Activated T-cell treated with anti-CD3 and anti-CD28 coated beads for 4 hours (primary cell): ENCODE measurements at places on chromosomes 3 and 15.

DNA sequence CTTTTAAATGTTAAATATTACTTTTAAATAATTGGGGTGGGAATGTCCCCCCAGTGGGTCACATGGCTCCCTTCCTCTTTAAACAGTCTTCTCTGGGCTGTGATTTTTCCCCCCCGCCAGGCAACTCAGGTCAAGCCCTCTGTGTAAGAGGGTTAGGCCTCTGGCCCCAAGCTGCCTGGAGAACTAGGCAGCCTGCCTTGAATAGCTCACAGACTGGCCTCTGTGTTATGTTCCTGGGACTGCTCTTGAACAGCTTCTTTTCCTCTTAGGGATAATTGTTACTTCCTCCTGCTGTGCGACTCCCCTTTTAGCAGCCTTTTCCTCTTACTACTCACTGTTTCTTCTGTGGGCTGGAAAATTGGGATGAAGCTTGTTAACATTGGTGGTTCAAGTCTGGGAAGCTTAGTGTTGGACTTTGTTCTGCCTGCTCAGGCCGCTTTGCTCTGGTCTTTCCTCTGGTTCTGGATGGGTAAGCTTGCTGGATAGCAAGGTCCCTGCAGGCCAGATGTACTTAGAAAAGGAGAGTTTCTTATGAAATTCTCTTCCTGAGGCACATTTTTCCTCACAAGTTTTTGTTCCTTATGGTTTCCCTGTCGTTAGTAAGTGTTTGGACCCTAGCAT, 2.2 kb downstream of the TEX264 start:
- DNase-seq = no peak

DNA sequence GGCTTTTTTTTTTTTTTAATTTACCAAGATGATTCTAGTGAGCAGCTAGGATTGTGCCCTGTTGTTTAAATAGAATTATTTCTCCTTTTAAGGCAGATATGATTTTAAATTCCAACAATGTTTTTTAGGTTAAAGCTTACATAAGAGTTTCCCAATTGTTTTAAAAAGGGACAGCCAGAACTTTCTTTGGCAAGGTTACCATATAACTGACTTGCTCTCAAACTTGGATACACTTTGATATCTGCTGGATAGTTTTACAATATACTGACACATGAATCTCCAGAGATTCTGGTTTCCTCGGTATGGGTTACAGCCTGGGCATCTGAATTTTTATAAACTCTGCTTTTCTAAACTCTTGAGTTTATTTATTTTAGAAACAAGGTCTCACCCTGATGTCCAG, 134.3 kb upstream of the GADL1 start:
- DNase-seq = no peak

DNA sequence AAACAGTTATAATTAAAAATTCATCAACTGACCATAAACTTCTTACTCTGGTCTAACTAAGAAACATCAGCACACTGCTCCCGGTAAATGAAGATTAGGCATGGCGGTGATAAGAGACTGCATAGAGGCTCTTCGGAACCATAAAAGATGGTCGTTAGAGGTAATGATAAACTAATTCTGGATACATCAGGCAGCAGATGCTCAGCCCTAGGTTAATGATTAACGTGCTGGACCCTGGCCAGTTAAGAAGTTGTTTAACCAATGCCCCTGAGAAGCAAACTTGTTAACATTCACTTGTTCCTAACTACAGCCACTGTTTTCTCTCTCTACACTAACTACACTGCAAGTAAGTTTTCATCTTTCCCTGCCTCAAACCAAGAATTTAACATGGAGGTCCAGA, 111.5 kb downstream of the PDZRN3 start:
- DNase-seq = no peak

DNA sequence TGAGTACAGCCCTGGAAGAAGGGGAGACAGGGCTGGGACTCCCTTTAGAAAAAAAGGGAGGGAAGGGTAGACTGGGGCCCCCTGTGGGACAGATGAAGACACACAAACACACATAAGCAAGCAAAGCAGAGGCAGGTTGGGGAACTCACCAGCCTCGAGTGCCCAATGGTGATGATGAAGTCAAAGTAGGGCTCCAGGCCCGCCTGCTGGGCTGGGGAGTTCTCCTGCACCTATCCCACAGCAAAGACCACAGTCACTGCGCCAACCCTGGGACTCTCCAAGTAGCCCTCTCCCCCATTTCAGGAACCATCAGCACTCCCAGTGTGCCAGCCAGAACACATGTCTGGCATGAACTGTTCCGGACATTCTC, 4.1 kb downstream of the GORASP1 start:
- DNase-seq = no peak

DNA sequence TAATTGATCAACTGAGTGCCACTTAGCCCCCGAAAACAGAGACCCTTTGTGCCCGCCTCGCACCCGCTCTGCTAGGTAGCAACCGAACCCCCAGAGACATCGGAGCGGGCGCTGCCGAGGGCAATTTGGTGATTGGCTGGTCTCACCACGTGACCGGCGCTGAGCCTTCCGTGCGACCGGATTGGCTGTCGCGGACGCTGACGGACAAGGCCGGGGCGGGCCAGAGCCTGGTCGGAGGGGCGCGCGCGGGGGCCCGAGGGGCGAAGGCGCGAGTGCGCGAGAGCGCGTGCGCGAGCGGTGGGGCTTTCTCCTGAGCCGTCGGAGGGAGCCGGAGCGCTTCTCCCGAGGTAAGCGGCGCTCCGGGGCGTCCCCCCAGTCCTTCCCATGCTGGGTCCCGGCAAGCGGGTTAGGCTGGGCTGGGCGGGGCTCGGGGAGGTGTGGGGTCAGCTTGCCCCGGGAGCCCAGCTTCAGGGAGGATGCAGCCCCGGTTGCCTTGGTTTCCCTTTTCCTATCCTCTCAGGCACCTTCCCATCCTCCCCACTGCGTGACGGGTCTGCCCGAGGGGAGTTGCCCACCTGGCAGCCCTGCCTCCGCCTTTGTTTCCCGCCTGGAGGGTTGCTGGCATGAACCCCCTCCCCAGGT, at the start of gene TMEM108:
Gene TMEM108, plus strand, starts transcription at position 303 of the 642 bp plus-strand sequence.
- no peak for DNase-seq

DNA sequence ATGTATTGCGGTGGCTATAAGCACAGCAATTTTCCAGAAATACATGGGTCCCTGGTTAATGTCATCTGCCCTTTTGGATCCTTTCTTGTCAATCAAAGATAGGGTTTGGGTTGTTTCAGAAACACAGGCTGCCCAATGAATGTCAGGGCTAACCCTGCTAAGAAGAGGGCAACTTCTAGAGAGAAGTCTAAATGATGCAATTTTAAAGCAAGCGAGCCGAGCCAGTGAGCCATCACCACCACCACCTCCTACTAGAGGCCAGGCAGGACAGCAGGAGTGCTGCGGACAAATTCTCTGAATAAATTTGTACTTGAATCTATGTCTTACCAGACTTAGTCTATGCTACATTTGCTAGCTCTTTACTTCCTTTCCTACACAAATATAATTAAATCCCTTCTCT, 248.4 kb downstream of the CTNNB1 start:
- DNase-seq = no peak

GRCh38 chr15:43851251-43851650, 24.4 kb downstream of the WDR76 start:
- DNase-seq = no peak

- DNase-seq = no peak
These were observed 19.9 kb downstream of the CIP2A start for GRCh38 chr3:108569336-108569735.

DNA sequence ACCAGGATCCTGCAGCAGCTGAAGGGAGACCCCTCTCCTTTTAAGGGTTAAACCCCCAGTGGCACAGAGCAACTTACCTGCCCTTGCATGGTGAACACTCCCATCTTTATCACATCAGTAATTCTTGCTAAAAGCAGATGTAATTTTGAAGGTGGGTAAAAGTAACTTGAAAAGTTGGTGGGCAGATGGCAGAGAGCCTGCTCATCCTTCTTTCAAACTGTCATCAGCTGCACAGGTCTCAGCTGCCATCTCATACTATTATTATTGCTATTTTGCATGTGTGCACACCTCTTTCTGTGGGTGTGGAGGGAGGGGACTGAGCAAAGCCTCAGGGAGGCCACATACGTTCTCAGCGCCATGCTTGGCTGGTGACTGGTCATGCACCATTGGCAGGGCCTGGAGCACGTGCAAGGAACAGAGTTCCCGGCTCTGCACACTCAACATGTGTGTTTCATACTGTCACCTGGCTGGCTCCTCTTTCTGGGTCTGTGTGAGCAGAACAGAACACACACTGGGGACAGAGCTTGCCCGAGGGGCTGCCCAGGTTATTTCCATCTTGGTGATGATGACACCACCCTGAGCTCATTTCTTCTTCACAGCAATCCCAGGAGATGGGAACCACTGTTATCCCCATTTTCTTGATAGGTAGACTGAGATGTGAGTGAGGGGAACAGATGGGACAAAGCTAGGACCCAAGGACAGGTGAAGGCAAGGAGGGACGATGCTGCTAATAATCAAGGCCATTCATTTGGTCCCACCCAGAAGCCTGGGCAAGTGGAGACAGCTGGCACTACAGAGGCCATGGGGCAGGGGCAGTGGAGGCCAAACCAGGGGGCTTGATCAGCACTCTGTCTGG, 95.8 kb upstream of the KLF13 start:
- DNase-seq = no peak

GRCh38 chr15:90086868-90087268, 15.4 kb downstream of the IDH2 start:
- no peak for DNase-seq

- DNase-seq = no peak
These were observed 83.8 kb downstream of the PLOD2 start for GRCh38 chr3:146077181-146077580.

GRCh38 chr15:40512440-40512839, 41.7 kb downstream of the CHST14 start:
- no peak for DNase-seq

DNA sequence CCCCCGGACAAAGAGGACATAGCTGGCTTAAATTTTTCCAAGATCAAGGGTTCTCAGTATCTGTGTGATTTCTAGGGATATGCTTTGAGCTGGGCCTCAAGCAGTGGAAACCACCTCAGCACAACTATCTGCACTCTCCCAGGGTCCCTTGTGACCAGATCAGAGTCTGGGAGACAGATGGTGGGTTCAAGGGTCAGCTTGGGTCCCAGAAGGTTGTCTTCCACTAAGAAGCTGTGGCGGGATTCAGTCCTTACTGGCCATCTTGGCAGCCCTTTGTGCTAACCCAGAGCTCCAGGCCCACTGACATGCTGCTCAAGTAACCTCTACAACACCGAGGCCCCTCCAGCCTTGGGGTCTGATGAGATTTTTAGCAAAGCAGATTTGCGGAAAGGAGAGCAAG, 2.7 kb downstream of the INSYN1 start:
- no peak for DNase-seq

DNA sequence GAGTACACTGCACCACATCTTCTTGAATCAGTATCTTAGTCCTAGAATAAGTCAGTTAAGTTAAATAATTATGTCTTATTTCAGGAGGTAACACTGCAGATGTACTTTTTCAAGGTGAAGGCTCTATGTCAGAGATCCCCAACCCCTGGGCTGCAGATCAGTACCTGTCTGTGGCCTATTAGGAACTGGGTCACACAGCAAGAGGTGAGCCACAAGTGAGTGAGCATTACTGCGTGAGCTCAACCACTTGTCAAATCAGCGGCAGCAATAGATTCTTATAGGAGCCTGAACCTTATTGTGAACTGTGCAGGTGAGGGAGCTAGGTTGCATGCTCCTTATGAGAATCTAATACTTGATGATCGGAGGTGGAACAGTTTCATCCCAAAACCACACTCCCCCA, 851.9 kb upstream of the ALCAM start:
- no peak for DNase-seq

- no peak for DNase-seq
These were observed 166.9 kb downstream of the UACA start for GRCh38 chr15:70596354-70597055.

DNA sequence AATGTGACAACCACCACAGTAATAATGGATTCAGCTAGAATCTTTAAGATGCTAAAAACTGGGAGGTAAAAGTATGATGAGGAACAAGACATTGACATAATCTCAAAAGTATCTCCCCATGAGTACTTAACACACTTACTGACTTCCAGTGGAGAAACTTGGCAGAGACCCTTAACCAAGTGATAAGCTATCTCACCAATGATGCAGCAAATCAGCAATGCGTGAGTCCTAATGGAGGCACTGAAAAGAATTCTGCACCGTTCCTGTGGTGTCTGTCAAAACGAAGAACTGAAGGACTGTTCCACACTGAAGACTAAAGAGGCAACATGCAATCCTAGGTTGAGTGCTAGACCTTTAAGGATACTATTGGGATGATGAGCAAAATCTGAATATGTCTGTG, 67.9 kb upstream of the OCA2 start:
- DNase-seq = no peak

DNA sequence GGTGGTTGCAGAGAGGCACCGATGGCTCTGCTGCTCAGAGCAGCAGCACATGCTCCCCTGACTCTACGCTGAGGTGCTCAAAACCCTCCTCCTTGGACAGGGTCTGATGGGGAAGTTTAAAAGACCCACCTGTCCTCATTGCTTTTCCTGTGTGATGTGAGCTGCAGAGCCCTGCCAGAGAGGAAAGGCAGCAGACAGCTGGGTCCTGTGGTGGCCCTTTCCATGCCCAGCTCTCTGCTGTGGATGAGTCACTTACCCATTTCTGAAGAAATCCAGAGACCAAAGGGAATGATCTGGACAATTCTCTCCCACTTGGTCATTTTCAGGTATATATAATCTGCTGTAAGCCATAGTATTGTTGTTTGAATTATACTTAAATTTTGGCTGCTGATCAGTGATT, 121.7 kb downstream of the CHDH start:
- DNase-seq = no peak

DNA sequence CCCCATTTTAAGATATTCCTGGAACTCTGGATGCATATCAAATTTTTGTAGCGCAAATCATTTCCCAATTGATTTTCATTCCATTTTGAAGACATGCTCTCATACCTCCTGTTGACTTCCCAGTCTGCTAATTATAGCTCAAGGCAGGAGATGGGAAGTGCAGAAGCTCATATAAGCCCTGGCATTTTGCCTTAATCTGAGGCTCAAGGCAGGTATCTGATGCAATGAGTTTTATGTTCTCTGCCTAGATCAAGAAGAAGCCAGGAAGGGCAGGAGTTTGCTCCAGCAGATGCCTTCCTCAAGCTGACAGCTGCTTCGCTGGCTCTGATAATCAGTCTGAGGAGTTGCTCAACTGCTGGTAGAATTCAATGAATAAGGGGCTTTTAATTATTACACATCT, 65.6 kb upstream of the NEDD4 start:
- DNase-seq = no peak

- DNase-seq = peak; percentile 40
These were observed 104.9 kb upstream of the ASB14 start for GRCh38 chr3:57397175-57398026.

DNA sequence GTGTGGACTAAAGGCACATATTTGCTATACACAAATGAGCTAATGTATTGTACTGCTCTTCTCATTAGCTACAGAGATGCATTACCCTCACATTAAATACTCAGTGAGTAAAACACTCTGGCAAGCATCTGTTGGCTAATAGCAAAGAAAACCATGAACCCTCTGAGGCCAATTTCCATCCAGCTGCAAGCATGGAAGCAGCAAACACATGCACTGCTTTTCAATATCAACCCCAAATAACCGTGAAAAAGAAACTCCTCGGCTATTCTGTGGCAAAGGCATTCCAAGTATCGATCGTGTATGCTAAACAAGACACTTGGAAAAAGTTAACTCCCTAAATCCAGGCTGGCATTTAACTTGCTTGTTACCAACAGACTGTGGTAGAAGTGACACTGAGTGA, 67.0 kb downstream of the PEAK1 start:
- DNase-seq = no peak

GRCh38 chr15:63969652-63970421, 76.4 kb downstream of the DAPK2 start:
- no peak for DNase-seq
